ENCODE measurements at places on chromosomes 12 and 14. TPM values are rescaled to one million over a fixed set of nuclear protein-coding genes. Genes with fewer than 3 reads are reported as not detected.

C14orf132 gene
- total RNA-seq: 49.3 TPM

DNA sequence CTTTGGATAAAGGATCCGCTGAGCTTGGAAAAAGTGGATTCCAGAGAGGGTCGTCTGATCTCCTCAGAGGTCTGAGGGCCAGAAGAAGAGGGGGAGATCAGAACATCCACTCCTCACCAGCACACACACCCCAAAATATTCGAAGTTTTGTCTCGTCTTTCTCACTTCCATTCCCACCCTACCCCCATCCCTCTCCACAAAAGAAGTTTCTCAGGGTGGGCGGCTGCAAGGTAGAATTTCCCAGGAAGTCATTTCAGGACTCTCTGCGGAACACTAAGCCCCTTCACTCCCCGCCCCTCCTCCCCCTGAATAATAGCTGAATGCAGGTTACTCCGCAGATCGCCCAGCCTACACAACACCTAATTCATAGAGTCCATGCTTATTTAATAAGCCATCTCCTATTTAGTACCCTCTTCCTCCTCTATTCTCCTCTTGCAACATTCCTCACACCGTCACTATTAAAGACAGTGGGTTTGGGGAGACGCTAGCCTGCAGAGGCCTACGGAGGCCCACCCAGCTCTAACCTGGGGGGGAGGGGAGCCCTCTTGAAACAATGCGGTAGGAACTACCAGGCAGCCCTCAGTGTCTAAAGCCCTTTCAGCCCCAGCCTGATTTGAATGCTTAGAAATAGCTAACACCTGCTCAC lies 649 bp upstream of the SALL2 start:
- DNase-seq: peak; percentile 25
- peak overlapping the region; percentile 11 for H3K27ac ChIP-seq
- H3K4me1 ChIP-seq: peaks cover 6% of the 10 kb centered on the region
- peaks cover 5% of the 10 kb centered on the region for H3K36me3 ChIP-seq

PLEKHD1 gene
- not detected for total RNA-seq

DHRS7 gene
- 81.2 TPM for total RNA-seq

DNA sequence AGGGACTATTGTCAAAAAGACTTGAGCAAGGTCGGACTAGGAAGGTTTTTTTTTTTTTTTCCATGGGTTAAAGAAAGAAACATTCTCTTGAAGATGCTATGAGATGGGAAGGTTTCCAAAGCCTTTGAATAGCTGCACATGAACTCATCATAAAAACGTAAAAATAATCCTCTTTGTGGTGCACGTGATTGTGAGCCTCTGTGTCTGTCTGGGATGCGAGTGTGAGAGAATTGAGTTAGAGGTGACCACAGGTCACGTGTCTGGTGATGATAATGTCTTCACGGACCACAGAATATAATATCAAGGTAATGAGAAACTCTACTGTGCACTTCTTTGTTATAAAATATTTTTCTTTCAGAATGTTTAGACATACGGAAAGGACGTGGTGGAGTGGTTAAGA lies 24.3 kb upstream of the ADGRD1 start:
- no peaks in the 10 kb centered on the region for H3K27me3 ChIP-seq
- no peak overlapping the region for H3K27ac ChIP-seq
- no peak for DNase-seq
- H3K36me3 ChIP-seq: no peaks in the 10 kb centered on the region
- H3K4me3 ChIP-seq: no peak overlapping the region
- H3K4me1 ChIP-seq: peaks cover 30% of the 10 kb centered on the region

- no peaks in the 10 kb centered on the region for H3K27me3 ChIP-seq
- H3K27ac ChIP-seq: no peak overlapping the region
- no peaks in the 10 kb centered on the region for H3K4me1 ChIP-seq
- DNase-seq: no peak
- no peaks in the 10 kb centered on the region for H3K36me3 ChIP-seq
- H3K4me3 ChIP-seq: no peak overlapping the region
These were observed 15.4 kb upstream of the PAWR start for GRCh38 chr12:79706156-79706555.

- no peaks in the 10 kb centered on the region for H3K36me3 ChIP-seq
- no peak overlapping the region for H3K4me3 ChIP-seq
These were observed 1.2 kb downstream of the GLIPR1 start for GRCh38 chr12:75481774-75482173.

LRRIQ1 gene
- total RNA-seq: 19.4 TPM

DNA sequence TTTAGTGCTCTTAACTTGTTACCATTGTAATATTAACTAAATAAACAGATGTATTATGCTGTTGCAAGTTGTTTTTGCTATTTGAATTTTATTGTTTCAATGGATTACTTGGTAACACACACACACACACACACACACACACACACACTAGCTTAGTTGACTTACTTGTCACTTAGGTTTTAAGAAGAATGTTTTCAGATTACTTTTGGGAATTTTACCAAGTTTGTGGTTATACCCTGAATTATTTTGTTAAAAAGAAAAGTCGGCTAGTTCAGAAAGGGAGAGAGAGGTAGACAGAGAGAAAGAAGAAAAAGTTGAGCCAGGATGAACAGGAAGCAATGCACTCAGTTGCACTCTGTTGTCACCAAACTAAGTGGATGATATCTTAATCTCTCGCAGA lies 5.3 kb downstream of the SSTR1 start:
- H3K36me3 ChIP-seq: no peaks in the 10 kb centered on the region
- H3K4me1 ChIP-seq: peaks cover 17% of the 10 kb centered on the region
- no peak overlapping the region for H3K4me3 ChIP-seq
- no peak for DNase-seq
- H3K27me3 ChIP-seq: peaks cover 49% of the 10 kb centered on the region

GRCh38 chr12:127685491-127685890 lies 581.5 kb upstream of the TMEM132C start:
- H3K36me3 ChIP-seq: no peaks in the 10 kb centered on the region
- H3K4me3 ChIP-seq: no peak overlapping the region
- H3K27me3 ChIP-seq: no peaks in the 10 kb centered on the region
- H3K27ac ChIP-seq: no peak overlapping the region

GRCh38 chr12:74349925-74350324 lies 187.7 kb upstream of the ATXN7L3B start:
- H3K36me3 ChIP-seq: no peaks in the 10 kb centered on the region
- no peak overlapping the region for H3K27ac ChIP-seq
- H3K27me3 ChIP-seq: no peaks in the 10 kb centered on the region
- DNase-seq: no peak
- H3K4me3 ChIP-seq: no peak overlapping the region

DNA sequence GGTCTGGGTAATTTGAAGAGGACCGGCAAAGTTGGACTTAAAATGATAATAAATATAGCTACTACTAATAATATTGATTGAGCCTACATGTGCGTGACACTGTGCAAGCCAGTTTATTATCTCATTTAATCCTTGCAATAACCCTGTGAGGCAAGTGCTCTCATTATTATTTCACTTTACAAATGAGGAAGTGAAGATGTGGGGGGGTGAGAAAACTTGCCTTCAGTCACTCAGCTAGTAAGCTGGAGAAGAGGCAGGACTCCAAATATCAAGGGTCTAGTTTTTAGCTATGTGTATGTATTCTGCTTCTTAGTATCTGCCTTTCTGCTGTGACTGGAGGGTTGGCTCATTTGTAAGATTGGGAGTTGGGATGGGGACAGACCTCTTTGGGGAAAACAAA lies 39.2 kb downstream of the NPAS3 start:
- H3K27ac ChIP-seq: no peak overlapping the region
- H3K36me3 ChIP-seq: no peaks in the 10 kb centered on the region
- no peak for DNase-seq
- no peak overlapping the region for H3K4me3 ChIP-seq

BEGAIN gene
- 1.3 TPM for total RNA-seq

DNA sequence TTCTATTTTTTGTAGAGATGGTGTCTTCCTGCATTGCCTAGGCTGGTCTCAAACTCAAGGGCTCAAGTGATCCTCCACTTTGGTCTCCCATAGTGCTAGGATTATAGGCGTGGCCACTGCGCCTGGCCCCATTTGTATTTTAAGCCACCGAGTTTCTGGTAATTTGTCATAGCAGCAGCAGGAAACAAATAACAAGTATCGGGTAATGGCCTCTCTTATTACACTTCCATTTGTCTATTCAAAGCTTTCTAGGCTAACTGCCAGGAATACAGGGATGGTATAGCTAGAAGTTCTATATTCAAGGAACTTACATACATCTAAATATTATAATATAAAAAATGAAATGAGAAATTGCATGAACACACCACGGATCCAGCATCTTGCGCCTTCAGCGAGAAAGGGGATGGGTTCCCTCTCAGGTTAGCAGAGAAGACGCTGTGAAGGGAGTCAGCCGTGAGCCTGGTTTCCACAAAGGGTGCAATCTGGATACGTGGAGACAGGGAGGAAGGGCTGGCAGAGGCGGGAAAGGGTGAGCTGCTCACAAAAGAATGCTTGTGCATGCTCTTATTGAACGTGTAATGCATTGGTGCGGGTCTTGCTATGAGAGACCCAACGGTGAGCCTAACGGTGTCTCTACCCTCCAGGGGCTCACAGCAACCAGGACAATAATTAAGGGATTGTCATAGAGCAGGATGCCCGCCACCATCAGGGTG lies 9.5 kb downstream of the BDKRB1 start:
- H3K27ac ChIP-seq: no peak overlapping the region
- H3K36me3 ChIP-seq: no peaks in the 10 kb centered on the region
- no peaks in the 10 kb centered on the region for H3K27me3 ChIP-seq
- peak; percentile 71 for DNase-seq
- no peak overlapping the region for H3K4me3 ChIP-seq

- no peaks in the 10 kb centered on the region for H3K27me3 ChIP-seq
- no peaks in the 10 kb centered on the region for H3K4me1 ChIP-seq
- H3K36me3 ChIP-seq: no peaks in the 10 kb centered on the region
- DNase-seq: no peak
- no peak overlapping the region for H3K4me3 ChIP-seq
These were observed 38.4 kb downstream of the IFNG start for GRCh38 chr12:68121143-68121542.

DNA sequence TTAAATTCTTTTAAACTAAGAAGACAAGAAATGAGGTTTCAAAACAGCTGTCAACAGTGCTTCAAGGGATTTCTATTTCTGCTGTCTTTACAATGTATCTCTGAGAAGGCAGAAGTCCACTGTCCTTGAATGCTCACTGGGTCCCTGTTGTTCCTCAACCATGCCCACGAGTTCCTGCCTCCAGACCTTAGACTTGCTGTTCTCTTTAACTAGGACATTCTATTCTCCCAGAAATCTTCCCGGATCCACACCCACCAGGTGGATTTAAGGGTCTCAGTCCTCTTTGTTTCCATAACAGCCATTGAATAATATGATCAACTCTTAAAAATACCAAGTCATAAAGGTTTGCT lies 6.7 kb upstream of the SLC41A2 start:
- H3K36me3 ChIP-seq: no peaks in the 10 kb centered on the region
- DNase-seq: no peak
- peaks cover 13% of the 10 kb centered on the region for H3K27me3 ChIP-seq
- no peak overlapping the region for H3K27ac ChIP-seq
- H3K4me1 ChIP-seq: peaks cover 8% of the 10 kb centered on the region

AQP5 gene
- total RNA-seq: 7.5 TPM

SMCO3 gene
- 1.3 TPM for total RNA-seq

RNASE8 gene
- not detected for total RNA-seq

GRCh38 chr12:89020121-89020480 lies 332.2 kb downstream of the DUSP6 start:
- H3K36me3 ChIP-seq: no peaks in the 10 kb centered on the region
- no peak overlapping the region for H3K4me3 ChIP-seq
- no peaks in the 10 kb centered on the region for H3K4me1 ChIP-seq
- no peaks in the 10 kb centered on the region for H3K27me3 ChIP-seq
- H3K27ac ChIP-seq: no peak overlapping the region

DNA sequence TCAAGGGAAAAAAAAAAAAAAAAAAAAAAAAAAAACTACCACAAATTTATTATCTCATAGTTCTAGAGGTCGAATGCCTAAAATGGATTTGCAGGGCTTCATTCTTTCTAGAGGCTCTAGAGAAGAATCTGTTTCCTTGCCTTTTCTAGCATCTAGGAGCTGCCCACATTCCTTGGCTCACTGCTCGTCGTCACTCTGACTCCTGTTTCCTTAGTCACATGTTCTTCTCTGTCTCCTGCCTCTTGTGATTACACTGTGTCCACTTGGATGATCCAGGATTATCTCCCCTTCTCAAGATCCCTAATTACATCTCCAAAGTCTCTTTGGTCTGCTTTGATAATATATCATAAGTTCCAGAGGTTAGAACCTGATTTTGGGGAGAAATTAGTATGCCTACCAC lies 88.7 kb downstream of the HECTD1 start:
- peaks cover 63% of the 10 kb centered on the region for H3K36me3 ChIP-seq
- H3K4me1 ChIP-seq: no peaks in the 10 kb centered on the region
- DNase-seq: no peak
- H3K4me3 ChIP-seq: no peak overlapping the region
- no peak overlapping the region for H3K27ac ChIP-seq
- H3K27me3 ChIP-seq: no peaks in the 10 kb centered on the region

GRCh38 chr12:109542876-109543275 lies 30.4 kb downstream of the MMAB start:
- no peaks in the 10 kb centered on the region for H3K27me3 ChIP-seq
- no peak overlapping the region for H3K4me3 ChIP-seq
- H3K27ac ChIP-seq: no peak overlapping the region

- H3K4me1 ChIP-seq: peaks cover 3% of the 10 kb centered on the region
- H3K27me3 ChIP-seq: peaks cover 2% of the 10 kb centered on the region
- H3K27ac ChIP-seq: no peak within 1 kb of the TSS
- peak; percentile 83 for DNase-seq
- no peak within 1 kb of the TSS for H3K4me3 ChIP-seq
- H3K36me3 ChIP-seq: no peaks in the 10 kb centered on the region
These were observed at the start of gene AHNAK2 for GRCh38 chr14:104977681-104978653. Gene AHNAK2 (minus strand): TSS chr14:104978374. CDS start chr14:104978237, 137 bp downstream.

GRCh38 chr14:41636492-41637392 lies 30.1 kb downstream of the LRFN5 start:
- no peak overlapping the region for H3K4me3 ChIP-seq
- no peaks in the 10 kb centered on the region for H3K27me3 ChIP-seq
- no peaks in the 10 kb centered on the region for H3K4me1 ChIP-seq
- no peaks in the 10 kb centered on the region for H3K36me3 ChIP-seq

- no peaks in the 10 kb centered on the region for H3K4me1 ChIP-seq
- H3K4me3 ChIP-seq: no peak overlapping the region
- no peak overlapping the region for H3K27ac ChIP-seq
- peaks cover 8% of the 10 kb centered on the region for H3K36me3 ChIP-seq
These were observed 28.6 kb downstream of the PYM1 start for GRCh38 chr12:55899082-55899481.

LALBA gene
- total RNA-seq: not detected

RTN1 gene
- total RNA-seq: 8.4 TPM

DNA sequence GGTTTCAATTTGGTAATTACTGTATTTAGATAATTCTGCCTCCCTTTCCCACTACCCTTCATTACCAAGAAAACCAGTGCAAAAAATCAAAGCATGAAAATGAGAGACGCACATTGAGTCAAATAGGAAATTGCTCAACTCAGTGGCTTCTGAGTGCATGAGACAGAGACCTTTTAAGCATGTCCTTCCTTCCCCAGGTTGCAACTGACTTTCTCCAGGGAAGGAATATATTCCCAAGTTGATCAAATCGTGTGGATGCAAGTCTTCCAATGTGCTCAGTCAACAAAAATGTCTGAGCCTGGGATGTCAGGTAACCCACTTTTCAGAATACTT lies 12.9 kb downstream of the BMP4 start:
- no peaks in the 10 kb centered on the region for H3K27me3 ChIP-seq
- H3K4me1 ChIP-seq: no peaks in the 10 kb centered on the region
- H3K27ac ChIP-seq: no peak overlapping the region
- H3K36me3 ChIP-seq: no peaks in the 10 kb centered on the region
- DNase-seq: no peak
